ENCODE measurements at places on chromosomes 2 and 18. TPM values are rescaled to one million over a fixed set of nuclear protein-coding genes. Genes with fewer than 3 reads are reported as not detected.

CCDC121 gene
- 5.6 TPM for total RNA-seq

SIX3 gene
- not detected for total RNA-seq

MROH2A gene
- total RNA-seq: not detected

ACAA2 gene
- total RNA-seq: 106 TPM

LHCGR gene
- not detected for total RNA-seq

ALKAL2 gene
- 0.42 TPM for total RNA-seq

ACMSD gene
- total RNA-seq: not detected

GNLY gene
- total RNA-seq: not detected

ASPRV1 gene
- 1.2 TPM for total RNA-seq

CACNB4 gene
- 2.3 TPM for total RNA-seq

POTEE gene
- total RNA-seq: 3.3 TPM

CABLES1 gene
- 4.2 TPM for total RNA-seq

STK11IP gene
- total RNA-seq: 39.7 TPM

NAT8 gene
- not detected for total RNA-seq

LIPG gene
- 34.4 TPM for total RNA-seq

OSBPL6 gene
- 2.0 TPM for total RNA-seq

TRIM54 gene
- total RNA-seq: not detected

PRKAG3 gene
- not detected for total RNA-seq

SMCHD1 gene
- total RNA-seq: 65.1 TPM

CPO gene
- total RNA-seq: not detected

TMEM247 gene
- total RNA-seq: not detected

ITGB6 gene
- 7.0 TPM for total RNA-seq

SLC38A11 gene
- total RNA-seq: 16.6 TPM

PLGLB2 gene
- 8.3 TPM for total RNA-seq

EPHA4 gene
- total RNA-seq: 40.3 TPM

KCNG2 gene
- total RNA-seq: not detected

MOCOS gene
- total RNA-seq: 2.0 TPM

KLHL29 gene
- 4.4 TPM for total RNA-seq

RAB6C gene
- not detected for total RNA-seq

KCNS3 gene
- 8.2 TPM for total RNA-seq

ATP5F1A gene
- total RNA-seq: 390 TPM

LTBP1 gene
- total RNA-seq: 59.7 TPM
